Activated naive CD4-positive, alpha-beta T cell treated with anti-CD3 and anti-CD28 coated beads, Interleukin-2, amount 50 U/mL, for 16 hours (primary cell): ENCODE measurements at places on chromosomes 11 and 22.

- DNase-seq: no peak
Measured at GRCh38 chr11:114247070-114247789, 49.0 kb upstream of the NNMT start.

DNA sequence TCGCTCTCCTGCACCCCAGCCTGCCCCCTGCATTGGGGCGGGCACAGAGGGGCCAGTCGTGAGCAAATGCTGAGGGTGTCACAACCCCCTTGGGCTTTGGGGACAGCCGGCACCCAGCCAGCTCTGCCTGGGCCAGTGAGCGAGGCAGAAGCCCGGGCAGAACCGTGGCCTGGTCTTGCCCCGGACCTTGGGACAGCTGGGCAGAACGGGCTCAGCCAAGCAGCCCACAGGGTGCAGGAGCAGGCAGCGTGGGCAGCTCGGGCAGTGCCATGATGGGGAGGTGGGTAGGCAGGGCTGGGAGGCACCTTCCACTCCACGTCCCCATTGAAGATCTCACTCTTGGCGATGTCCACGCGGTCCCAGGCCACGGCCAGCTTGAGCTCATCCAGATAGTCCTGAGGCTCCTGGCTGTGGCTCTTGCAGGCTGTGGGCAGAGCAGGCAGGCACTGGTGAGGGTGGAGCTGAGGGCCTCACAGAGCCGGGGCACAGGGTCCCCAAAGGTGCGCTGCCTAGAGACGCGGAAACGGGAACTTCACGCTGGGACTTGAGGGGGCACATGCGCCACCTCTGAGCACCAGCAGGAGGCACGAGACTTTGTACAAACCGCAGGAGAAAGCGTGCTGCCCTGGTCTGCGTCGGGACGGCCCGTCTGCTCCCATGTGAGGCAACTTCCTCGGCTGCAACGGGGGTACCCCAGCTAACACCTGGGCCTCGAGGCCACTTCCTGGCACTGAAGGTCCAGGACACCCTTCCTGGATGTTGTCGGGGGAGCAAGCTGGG, 15.2 kb downstream of the TSSC4 start:
- no peak for DNase-seq

- no peak for DNase-seq
Measured at GRCh38 chr11:67604815-67605214, 1.9 kb upstream of the NDUFV1 start.

- DNase-seq: no peak
Measured at GRCh38 chr11:84019571-84020194, 733.5 kb upstream of the CCDC90B start.

- peak; percentile 40 for DNase-seq
Measured at GRCh38 chr11:78651923-78652842, 77.5 kb upstream of the NARS2 start.

DNA sequence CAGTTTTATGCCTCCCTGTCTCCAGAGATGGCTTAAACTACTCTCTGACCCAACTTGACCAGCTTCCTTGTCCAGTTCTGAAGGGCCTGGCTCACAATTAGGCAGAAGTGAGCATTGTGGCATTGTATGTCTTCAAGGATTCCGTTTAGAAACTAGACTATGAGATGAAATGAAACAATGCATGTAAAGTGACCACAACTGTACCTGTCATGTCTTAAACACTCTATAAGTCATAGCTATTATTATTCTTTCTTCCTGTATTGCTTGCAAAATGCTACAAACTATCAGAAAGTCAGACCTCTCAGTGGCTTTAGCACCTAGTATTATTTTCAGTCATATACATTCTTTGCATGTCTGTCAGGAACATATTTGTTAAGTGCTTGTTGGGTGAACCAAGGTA, 127.9 kb upstream of the MTMR2 start:
- no peak for DNase-seq

DNA sequence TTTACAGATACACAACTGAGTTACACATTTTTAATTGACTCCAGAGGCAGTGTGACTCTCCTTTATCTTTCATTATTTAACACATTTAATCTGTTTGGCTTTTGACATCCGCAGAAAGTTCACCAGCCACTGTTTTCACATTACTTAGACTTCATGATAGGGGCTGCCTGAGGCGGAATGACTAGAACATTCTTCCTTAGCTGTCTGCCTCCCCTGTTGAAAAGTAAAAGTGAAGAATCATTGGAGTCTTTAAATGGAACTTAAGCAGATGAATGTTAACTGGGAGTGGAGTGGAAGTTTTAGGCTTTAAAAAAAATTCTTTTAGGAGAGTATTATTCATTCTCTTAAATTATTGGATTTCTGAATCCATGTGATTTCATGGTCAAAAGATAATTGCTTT, 229.2 kb upstream of the MTNR1B start:
- no peak for DNase-seq

DNA sequence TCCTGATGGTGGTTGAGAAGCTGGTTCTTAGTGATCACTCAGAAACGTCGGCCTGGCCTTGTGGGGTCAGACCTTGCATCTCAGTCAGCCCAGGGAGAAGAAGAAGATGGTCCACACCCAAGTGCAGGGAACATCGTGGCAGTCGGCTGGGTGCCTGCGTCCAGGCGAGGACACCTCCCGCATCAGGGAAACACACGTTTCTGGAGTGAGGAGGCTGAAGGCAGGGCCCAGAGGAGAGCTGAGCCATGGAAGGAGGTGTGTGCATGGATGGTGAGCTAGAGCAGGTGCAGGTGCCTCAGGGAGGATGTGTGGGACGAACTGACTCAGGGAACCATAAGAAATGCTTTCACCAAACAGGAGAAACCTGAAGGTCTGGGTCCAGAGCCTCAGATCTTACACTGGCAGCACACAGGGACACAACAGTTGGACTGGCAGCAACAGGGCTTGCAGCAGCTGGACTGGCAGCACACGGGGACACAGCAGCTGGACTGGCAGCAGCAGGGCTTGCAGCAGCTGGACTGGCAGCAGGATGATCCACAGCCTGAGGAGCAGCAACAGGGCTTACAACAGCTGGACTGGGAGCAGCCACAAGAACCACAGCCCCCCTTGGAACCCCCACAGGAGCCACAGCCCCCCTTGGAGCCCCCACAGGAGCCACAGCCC, 632 bp downstream of the KRTAP5-2 start:
- DNase-seq: no peak

DNA sequence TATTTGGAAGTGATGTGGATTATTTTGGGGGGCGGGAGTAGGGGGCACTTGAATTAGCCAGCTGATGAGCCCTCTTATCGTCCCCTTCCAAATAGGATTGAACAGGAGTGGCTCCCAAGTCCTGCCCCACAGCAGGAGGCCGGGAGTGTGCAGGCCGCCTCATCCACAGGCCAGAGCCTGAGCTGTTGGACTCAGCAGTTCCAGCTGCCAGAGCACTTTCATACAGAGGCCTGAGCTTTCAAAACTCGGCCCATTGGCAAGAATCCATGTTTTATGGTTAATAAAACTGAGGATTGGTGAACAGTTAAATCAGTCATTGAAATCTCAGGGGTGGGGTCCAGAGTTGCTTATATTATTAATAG, 9.6 kb downstream of the FAM118A start:
- no peak for DNase-seq
